ENCODE measurements at places on chromosomes 1 and 21. TPM values are rescaled to one million over a fixed set of nuclear protein-coding genes. Genes with fewer than 3 reads are reported as not detected.

GRCh38 chr1:160206421-160207117 is 1.4 kb downstream of the PEA15 start:
- DNase-seq = no peak

Gene FASLG
- not detected for total RNA-seq

DNA sequence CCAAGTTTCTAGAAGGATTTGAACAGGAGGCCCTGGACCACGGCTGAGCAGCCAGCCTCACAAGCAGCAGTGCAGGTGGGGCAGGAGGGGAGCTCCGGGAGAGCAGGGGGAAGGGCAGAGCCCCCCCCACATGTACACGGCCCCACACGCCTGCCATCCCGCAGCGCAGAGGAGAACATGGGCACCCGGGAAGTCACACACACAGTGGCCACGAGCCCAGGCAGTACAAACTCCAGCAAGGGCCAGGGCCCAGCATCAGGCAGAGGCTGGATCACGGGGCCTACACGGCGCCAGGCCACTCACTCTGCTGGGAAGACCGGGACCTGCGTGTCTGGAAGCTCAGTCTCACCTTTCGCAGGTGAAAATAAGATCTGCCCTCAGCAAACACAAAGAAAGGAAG is 5.2 kb downstream of the SUMO3 start:
- no peak for DNase-seq

Gene BMP8B
- total RNA-seq = 0.24 TPM

DNA sequence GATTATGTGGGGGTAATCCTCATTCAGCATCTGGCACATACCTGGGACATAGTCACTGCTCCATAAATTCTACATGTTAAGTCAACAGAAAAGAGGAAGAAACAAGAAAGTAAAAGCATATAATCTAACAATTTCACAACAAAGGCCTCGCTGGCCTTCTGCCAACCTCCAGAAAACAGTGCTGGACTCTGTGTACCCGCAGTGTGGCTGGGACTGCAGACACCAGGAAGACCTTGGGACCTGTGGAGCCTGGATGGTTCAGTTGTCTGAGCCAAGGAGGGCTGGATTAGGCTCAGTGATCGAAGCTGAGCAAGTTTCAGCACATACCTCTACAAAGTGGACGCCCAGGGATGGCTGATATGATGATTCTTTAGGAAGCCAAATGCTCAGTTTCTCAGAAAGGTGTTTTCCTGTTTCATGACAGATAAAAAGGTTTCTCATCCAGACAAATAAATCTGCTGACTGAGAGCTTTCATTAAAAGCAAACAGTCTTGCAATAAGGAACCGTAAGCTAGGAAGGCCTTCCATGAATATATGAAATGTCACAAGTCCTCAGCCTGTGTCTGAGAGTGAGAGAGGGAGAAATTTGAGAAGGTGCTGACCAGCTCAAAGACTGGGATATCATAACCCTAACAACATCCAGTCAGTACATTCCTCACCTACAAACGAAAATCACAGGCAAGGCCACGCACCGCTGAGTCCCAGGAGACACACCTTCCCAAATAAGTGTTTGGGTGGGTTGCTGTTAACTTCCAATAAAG is 48.4 kb downstream of the CAPZB start:
- DNase-seq = peak; percentile 90

DNA sequence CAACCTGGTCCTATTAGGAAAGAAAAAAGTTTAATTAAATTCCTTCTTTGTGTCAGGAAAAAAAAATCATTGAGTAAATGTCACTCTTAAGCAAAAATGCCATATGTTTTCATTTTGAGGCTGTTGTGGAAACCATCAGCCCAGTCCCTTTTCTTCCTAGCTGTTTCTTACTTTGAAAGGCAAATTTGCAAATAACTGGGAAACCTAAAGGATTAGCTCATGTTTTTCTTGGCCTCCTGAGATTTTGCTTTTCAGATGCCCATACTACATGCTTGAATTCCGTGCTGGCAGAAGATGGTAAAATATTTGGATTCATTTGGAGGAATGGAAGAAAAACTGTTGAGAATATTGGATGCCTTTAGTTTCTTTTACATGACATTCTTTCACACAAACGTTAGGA is 182.1 kb upstream of the ADAMTS5 start:
- no peak for DNase-seq

Gene PAQR6
- total RNA-seq = 0.43 TPM

GRCh38 chr1:15700508-15700907 is 16.4 kb downstream of the PLEKHM2 start:
- DNase-seq = no peak

DNA sequence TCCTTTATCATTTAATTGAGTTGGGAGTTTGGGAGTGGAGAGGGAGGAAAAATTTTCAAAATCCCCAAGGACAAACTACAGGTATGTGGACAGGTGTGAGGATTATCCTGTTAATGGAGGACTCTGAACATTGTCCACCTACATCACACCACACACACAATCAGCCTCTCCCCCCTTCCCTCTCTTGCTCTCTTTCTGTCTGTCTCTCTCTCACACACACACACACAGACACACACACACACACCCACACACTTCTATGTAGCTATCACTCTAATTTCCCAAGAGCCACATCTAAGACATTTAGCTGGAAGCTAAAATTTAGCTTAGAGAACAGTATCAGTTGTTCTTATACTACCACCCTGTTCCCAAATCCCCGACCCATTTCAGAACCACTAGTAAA is 1.5 kb downstream of the S100A8 start:
- DNase-seq = no peak

DNA sequence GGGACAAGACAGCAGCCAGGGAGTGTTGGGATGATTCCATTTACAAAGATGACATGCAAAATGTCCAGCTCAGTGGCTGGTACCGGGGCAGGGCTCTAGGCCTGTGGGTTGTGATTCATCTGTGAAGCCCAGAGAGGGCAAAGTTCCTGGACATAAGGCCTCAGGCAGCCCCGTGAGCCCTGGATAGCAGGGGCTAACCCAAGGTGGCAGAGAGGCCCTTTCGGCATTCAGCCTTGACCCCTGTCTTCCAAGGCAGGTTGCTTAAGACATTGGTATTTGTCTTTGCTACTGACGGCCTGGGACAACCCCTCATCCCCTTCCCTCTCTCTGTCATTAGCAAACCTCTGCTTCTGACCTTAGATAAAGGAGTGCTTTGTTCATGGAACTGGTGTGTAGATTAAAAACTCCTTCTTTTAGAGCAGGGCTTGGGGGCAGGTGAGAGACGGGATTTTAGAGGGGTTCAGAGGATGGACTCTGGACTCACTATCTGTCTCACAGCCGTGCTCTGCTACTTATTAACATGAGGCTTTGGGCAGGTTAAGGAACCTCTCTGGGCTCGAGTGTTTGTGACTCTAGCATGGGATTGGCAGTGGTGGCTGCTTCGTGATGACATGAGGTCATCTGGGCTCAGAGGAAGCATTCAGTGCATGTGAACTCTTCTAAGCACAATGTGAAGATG is 36.3 kb downstream of the TMEM51 start:
- no peak for DNase-seq

Gene TRIM67
- total RNA-seq = not detected

DNA sequence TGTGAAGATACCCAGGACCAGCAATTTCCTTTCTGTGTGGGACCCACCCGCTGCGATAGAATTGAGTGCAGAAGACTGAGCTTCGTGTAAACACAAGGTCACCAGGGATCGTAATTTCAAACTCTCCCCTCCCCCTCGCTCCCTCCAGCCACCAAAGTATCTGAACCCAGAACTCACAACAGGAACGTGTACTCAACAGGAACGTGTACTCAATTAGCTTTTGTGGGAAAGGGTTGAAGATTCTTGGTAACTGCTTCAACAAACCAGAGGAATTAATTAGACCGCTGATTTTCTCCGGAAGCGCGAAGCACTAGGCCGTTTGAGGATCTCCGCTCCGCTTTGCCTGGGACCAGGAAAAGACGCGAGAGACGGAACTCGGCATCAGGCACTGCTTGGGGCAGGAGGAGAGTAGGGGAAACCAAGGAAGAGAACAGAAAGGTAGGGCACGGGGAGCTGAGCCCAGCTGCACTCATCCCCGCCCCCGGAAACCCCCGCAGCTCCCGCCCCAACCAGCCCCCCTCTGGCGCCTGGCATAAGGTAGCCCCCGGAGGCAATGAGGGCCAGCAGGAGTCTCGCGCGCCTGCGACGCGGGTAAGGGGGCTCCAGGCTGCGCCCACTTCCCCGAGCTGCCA is 453 bp downstream of the DRAM2 start:
- peak; percentile 81 for DNase-seq

DNA sequence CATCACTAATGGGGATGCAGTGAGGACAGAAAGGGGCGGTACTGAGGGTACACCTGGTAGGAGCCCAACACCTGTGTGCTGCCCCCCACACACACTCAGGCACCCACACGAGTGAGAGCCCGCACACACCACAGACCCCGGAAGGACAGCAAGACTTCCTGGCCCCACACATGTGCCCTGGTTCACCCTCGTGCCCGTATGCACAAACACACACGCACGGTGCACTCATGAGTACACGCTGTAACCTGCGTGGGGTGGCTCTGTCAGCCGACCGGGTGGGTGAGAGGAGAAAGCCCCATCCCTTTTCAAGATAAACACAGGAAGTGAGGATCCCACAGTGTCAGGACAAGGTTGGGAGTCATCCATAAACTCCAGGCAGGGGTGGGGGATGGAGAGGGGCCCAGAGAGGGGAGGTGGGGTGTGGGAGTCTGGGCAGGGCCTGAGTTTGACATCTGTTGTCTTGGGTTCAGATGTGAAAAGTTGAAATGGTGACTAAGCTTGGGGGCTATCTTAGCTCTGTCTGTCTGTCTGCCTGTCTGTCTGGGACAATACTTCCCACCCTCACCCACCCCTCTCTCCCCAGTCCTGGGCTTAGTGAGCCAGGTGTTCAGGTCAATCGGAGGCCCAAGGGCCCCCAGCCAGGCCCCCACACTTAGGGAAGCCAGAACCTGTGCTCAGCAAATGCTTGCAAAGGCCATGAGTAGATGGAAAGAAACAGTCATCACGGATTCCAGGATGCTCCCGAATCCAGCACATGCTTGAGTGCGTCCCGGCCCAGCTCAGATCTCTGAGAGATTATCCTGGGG is 119.8 kb upstream of the ZBTB40 start:
- DNase-seq = peak; percentile 79
